Daoy (cell line): ENCODE measurements at places on chromosomes 13 and 19.

DNA sequence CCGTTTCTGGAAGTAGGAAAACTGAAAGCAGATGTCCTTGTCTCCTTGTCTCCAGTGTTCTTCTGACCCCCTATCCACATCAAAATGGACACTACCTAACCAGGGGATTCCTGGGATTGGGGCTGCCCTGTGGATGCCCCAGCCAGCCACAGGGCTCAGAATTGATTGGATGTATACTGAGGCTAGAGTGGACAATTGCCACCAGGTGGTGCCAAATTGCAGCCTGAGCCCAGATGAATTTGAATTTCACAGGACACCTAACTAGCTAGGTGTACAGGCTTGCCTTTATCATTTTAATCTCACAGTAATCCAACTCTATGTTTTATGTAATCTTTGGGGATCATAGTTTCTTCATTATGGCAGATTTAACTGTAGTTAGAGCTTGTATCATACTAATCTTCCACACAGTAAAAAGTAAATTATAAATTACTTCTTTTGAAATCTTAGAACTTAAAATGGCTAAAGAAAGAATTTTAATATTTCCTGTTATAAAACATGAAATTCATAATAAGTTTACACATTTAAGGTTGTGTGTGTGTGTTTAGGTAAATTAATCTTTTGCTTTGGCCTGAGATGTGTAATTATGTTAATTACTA is 58.0 kb downstream of the PIBF1 start:
- DNase-seq = peak; percentile 9

- DNase-seq = peak; percentile 15
These were observed 263.5 kb downstream of the FOXO1 start for GRCh38 chr13:40402931-40403431.

GRCh38 chr13:31094331-31095015 is 67.2 kb downstream of the HSPH1 start:
- no peak for DNase-seq

GRCh38 chr13:107518292-107518691 is 697.0 kb downstream of the LIG4 start:
- no peak for DNase-seq

GRCh38 chr13:49329831-49330545 is 82.3 kb downstream of the CDADC1 start:
- DNase-seq = no peak

- no peak for DNase-seq
These were observed 17.9 kb downstream of the DOT1L start for GRCh38 chr19:2181633-2181997.

GRCh38 chr19:37654629-37655300 is 500 bp downstream of the ZFP30 start:
- DNase-seq = peak; percentile 41

DNA sequence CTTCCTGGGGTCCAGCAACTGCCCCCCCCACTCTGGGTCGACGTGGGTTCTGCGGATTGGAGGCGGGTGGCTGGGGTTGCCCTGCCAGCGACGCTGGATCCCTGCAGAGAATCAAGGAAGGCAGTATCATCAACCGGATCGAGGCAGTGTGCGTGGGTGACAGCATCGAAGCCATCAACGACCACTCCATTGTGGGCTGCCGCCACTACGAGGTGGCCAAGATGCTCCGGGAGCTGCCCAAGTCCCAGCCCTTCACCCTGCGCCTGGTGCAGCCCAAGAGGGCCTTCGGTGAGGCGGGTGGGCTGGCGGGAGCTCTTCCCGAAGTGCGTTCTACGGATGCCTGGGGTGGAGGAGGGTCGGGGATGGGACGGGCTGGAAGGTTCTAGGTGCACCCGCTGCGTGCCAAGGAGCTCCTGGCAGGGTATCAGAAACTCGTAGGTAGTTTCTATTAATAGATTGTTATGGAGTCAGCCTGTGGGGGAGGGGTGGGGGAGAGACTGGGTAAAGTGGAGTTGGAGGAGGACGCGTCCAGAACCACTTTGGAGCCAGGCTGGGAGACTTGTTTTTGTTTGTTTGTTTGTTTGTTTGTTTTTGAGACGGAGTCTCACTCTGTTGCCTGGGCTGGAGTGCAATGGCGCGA is 1.5 kb downstream of the GIPC3 start:
- DNase-seq = no peak

GRCh38 chr13:48783181-48783630 is 129.5 kb downstream of the CYSLTR2 start:
- DNase-seq = peak; percentile 63

GRCh38 chr13:39451860-39452301 is 151.1 kb downstream of the LHFPL6 start:
- DNase-seq = no peak

GRCh38 chr13:78600280-78600883 is 3.0 kb downstream of the POU4F1 start:
- no peak for DNase-seq

GRCh38 chr19:33493401-33494275 is 28.0 kb downstream of the PEPD start:
- DNase-seq = no peak

GRCh38 chr19:51440846-51441409 is 17.3 kb downstream of the SIGLEC8 start:
- peak; percentile 81 for DNase-seq

DNA sequence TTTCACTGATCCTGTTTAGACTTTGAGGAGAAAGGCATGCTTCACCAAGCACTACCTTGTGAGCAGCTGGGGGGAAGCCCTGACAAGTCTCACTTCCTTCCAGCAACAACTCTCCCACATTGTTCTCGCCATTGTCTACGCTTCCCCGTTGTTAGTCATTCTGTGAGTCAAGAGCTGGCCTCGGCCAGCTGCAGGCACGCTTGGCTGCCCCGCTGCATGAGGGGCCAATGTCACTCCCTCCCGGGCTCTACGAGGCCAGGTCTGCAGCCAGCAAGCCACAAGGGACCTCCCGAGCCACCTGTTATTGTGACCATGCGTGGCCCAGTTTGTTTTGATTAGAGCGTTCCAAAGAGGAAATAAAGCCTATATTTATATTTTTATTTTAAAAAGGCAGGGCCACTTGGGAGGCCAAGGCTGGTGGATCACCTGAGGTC is 220.9 kb downstream of the FOXO1 start:
- peak; percentile 93 for DNase-seq

DNA sequence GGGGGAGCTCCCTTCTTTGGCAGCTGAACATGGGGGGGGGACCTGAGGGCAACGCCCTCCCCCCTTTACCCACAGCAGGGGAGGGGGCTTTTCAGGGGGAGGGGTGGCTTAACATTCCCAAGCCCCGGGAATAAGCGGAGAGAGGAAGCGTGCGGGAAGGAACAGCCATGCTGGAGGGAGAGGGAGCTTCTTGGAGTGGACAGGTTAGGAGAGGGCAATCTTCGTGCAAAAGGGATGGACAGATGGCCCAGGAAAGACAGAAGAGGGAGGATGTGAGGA is 10.8 kb downstream of the C19orf81 start:
- DNase-seq = no peak

GRCh38 chr13:26585136-26585535 is 27.7 kb downstream of the WASF3 start:
- DNase-seq = no peak

DNA sequence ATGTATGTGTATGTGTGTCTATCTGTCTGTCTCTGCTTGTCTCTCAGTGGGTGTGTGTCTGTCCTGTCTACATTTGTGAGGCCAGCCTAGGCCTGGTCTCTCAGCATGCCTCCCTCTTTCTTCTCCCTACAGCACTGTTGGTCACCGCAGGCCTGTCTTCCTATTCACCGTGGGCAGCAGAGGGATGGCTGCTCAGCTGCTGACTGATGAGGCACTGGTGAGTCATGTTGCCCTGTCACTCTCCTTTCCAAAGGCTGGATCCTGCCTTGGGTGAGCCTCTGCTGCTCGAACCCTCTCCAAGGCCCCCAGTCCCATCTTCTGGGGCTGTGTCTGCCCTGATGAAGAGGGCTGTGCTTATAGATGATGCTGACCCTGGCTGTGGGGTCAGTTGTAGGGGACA is 6.3 kb downstream of the ZNF71 start:
- DNase-seq = no peak

DNA sequence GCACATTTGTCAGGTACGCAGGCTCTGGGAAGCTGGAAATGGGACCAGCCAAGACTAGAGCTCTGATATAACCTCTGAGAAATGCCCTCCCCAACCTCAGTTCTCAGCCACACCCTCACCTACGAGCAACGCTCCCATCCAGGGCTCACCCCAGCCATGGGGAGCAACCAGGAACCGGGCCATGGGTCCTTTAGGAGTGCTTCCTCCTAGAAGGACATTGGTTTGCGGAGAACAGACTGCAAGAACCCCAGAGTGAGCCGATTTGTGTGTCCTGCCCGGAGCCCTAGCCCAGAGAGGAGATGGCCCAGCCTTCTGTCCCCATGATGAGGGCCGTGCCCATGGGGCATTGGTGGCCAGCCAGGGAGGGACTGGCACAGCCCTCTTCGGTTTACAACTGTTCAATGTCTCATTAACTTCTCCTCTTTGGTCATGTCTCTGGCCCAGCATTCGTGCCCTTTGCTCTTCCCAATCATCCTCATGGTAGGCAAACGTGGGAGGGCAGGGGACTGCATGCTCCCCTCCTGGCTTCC is 32.9 kb upstream of the IGSF23 start:
- no peak for DNase-seq

- no peak for DNase-seq
These were observed 17.6 kb downstream of the ZNF121 start for GRCh38 chr19:9566729-9567128.

DNA sequence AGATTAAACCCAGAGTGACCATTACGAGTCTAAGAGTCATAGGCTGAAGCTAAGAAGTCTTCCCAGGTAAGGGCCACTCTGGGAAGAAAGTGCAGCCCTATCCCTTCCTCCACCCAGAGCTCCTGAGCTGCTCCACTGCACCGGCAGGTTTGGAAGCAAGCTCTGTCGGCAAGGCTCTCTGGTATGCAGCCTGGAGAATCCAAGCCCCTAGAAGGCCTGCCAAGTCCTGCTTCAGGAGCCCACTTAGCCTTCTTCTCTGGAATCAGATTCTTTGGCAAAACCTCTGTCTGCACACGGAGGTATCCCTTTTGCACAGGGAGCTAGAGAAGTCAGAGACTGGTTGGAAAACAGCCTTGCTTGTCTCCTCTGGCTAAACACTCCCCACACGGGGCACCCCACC is 58.5 kb downstream of the CEBPG start:
- DNase-seq = no peak

DNA sequence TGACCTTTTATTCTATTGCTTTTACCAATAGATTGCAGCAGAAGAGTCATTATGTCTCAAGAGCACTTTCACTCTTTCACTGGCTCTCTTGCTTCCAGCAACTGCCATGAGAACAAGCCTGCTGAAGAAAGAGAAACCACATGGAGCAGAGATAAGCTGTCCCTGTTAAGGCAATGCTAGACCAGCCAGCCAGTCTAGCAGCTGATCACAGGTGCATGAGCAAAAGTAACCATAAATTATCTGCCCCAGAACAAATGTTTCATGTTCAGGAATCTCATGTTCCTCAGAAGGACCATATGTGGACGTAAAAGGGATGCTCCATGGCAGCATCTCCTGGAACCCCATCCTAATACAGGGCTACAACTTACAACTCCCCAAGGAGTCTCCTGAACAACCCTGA is 20.4 kb upstream of the DCLK1 start:
- no peak for DNase-seq

DNA sequence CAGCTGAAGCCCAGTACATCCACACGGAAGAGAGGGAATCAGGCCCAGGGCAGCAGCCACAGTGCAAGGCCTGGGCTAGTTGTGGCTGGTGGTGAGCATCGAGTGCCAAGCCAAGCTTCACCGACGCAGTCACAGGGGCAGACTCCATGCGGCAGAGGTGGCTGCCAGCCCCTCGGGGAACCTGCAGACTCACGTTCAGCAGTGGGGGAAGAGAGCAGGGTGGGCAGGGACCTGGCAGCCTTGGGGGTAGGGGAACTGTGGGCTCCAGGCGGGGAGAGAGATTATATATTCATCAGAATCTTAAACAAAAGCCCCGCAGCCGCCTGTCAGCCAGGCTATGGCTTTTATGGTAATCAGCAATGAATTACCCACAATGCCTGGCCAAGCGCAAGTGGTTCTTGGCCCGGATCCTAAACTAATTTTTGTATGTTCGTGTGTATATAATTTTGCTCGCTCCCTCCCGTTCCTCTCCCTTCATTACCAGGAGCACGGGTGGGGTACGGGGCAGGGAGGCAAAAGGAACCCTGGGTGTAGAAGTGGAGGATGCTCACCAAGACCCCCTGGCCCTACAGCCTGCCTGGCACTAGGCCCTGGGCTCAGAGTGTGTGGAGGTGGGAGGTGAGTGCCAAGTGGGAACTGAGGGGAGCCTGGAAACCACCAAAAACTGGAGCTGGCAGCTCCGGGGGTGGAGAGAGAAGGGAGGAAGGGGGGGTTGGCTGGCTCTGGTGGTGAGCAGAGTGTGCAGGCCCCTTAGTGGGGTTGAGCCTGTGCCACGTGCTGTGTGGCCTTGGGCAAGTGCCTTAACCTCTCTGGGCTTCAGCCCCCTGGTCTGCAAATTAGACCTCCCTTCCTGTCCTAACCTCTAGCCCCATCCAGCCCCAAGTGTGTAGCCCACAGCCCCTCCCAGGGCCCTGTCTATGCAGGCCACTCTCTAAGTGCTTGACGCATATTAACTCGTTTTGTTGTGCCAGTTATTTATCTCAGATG is 31.9 kb downstream of the PTPRS start:
- peak; percentile 94 for DNase-seq

DNA sequence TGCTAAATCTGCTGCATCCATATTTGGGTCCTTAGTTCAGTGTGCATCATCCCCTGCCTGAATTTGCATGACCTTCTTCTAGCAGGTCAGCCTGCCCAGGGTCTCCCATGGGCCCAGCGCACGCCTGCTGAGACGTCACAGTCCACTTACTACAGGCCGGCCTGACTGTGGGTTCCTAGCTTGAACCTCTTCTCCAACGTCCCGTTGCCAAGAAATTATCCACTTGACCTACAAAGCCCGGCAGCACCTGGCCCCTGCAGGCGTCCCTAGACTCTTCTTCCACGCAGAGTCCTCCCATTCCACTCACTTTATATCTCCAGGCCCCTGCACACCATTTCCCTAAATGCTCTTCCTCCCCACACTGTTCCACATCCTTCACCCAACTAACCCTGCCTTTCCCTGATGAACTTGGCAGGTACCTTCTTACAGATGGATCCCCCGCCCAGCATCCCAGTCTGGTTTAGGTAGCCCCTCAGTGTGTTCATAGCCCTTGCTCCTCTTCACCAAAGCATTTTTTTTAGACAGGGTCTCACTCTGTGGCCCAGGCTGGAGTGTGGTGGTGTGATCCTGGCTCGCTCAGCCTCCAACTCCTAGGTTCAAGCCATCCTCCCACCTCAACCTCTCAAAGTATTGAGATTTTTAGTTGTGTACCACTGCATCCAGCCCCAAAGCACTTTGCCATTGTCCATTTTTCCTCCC is 155.0 kb upstream of the SOX1 start:
- DNase-seq = no peak

GRCh38 chr19:10653732-10654609 is at the start of gene ILF3:
Gene ILF3 (plus strand): TSS chr19:10654346. CDS start chr19:10670606, 16,260 bp downstream.
- DNase-seq = peak; percentile 100

- DNase-seq = no peak
These were observed 2.8 kb upstream of the GZMM start for GRCh38 chr19:540867-541637.

DNA sequence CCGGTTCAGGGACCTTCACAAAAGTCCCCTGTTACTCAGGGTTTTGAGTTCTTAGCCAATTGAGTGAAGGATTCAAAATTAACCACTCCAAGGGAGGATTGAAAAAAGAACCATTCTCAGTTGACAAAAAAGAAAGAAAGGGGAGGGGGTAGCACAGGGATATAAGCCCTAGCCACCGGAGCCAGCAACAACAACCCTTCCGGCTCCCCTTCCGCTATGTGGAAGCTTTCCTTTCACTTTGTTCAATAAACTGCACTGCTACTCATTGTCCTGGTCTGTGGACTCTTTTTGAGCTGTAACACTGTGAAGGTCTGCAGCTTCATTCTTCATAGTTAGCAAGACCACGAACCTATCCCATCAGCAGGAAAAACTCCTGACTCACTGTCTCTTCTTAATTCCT is 1488.1 kb upstream of the PRR20A start:
- no peak for DNase-seq
